Hematopoietic multipotent progenitor cell treated with erythropoietin and hydrocortisone succinate and interleukin-3 and kit ligand, for 17 days (in vitro differentiated cells): ENCODE measurements at places on chromosomes 5 and 9.

DNA sequence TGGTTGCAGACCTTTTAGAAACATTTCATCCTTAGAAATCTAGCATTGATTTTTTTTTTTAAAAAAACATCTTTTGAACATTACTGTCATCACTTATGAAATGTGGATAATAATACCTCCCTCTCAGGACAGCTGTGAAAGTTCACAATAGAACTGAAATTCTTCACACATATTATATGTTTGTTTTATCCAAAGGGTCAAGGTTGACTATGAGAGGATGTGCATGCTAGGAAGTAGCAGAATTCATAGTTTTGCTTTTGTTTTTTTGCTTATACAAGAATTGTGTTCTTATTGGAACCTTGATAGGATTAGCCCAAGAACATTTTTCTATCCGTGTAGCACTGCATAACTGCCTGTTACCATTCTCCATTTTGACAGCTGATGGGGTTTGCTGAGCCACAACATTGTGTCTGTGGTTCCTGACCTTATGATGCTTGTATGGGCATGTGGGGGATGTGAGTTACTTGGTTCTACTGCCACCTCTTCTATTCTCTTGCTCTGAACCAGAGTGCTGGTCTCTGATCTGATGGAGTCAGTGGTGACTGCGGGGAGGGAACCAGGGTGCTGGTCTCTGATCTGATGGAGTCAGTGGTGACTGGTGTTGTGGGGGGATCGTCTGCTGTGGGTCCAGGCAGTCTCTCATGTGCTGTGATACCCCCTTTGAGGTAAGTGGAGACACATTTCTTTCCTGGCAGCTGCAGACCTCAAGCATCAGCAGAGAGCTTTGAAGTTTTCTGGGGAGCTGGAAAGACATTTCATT is 27.1 kb upstream of the ACTBL2 start:
- no peak for DNase-seq

GRCh38 chr5:67038817-67039603 is 157.6 kb downstream of the CD180 start:
- DNase-seq, result no peak

DNA sequence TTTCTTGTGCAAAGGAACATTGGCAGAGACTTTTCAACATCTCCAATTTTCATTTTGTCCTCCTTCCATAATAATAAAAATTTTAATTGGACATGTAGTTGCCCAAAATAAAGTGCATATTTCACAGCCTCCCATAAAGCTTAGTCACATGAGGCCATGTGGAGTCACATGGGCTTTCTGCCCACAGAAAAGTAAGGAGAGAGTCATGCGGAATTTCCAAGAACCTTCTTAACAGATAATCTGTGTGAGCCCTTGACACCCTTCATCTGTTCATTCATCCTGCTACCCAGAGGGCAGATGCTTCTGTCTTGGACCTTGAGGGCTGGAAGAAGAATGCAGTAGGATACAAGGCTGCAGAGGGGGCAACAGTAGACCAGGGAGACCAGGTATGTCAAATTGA is 60.7 kb downstream of the APTX start:
- no peak for DNase-seq

DNA sequence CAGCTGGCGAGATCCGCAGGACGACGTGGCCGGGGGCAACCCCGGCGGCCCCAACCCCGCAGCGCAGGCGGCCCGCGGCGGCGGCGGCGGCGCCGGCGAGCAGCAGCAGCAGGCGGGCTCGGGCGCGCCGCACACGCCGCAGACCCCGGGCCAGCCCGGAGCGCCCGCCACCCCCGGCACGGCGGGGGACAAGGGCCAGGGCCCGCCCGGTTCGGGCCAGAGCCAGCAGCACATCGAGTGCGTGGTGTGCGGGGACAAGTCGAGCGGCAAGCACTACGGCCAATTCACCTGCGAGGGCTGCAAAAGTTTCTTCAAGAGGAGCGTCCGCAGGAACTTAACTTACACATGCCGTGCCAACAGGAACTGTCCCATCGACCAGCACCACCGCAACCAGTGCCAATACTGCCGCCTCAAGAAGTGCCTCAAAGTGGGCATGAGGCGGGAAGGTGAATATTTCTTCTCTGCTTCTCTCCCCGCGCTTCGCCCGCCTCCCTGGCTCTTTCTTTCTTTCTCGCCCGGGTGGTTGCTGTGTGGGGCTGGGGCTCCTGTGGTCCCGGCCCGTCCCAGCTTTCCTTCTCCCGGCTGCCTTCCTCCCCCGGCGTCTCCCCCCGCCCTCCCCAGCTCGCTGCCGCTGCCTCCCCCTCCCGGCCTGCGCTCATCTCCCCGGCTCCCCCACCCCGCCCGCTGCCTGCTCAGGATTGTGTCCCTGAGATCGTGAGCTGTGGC is 2.2 kb downstream of the NR2F1 start:
- DNase-seq, result no peak

DNA sequence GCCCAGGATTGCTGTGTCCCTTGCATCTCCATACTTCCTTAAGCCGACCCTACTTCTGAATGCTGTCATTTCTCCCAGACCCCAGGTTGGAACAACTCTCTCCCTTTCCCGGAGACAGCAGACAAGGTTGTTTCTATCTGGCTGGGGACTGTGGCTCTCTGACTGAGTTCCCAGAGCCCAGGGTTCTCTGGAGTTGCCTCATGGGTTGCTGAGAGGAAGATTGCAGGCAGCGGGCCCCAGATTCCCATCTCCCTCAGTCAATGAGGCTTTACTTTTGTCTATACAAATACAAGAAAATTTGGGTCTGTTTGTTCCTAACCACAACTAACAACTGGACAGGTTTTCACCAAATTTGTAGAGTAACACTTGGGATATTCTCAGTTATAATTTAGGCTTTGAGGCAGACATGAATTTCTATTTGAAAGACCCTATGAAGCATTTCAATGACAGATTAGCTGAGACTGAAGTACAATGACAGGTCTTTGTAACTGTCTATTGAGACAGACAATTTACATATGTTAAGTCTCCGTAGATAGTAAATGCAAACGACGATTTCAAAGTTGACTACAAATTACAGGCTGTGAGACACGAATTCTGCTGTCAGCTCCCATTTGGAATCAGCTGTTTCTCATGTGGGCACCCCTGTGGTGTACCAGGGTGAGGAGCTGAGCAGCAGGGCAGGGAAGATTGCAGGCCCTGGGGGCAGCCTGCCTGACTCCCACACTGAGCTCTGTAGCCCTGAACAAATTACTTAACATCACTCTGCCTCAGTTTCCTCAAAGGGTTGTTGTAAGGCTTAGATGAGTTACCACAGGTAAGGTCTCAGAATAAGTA is 107.5 kb downstream of the ATP10B start:
- DNase-seq, result no peak

DNA sequence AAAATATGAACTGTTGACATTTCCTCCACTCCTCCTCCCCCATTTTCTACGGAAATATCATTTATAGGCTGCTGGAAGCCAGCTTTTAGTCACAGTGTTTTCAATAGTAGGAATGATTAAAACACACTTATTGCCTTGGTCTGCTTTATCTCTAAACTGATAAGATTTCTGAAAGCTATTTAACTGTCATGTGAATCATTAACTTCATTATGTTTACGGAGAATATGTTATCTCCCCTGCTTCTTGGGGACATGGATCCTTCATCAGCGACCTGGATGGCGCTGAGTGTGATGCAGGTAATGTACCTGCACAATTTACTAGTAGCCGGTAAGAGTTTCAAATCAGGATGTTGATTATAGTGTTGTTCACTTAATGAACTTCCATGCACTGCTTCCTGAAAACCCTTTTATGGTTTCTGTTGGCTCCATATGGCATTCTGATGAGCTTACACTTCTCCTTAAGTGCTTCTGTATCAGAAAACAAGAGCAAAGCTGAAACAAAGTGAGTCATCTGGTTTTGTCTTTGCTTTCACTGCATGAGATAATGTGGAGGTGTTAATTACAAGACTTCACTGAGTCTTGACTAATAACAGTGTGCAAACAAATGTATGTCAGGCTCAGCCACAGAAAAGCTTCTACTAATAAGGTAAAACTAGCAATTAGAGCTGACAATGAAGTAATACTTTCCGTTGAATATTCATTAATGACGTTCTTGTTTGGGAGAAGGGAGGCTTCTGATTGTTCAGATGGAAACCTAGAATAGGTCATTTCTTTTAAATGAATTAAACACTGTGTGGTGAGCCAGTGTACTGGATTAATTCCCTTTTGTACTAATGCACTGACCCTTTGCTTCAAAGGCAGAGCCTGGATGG is 162.4 kb upstream of the ZNF608 start:
- no peak for DNase-seq

- DNase-seq, result no peak
These were observed 12.1 kb downstream of the PDCL start for GRCh38 chr9:122816163-122816867.

- DNase-seq, result no peak
These were observed 446.7 kb downstream of the IRX1 start for GRCh38 chr5:4042311-4042710.

DNA sequence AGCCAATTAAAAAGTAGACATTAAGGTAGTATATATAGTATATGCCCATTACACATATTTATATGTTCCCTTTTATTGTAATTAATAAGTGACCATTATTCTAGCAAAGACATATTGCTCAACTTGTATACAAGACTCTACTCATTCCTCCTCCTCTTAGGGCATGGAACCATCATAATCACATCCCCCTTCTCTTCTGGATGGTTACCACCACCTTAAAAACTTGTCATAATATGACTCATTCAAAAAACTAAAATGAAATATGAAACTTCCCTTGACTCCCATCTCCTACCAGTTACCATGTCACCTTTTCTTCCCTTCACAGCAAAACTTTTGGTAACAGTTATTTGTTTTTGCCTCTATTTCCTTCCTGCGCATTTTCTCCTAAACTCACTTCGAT is 438.7 kb downstream of the KDM4C start:
- no peak for DNase-seq

DNA sequence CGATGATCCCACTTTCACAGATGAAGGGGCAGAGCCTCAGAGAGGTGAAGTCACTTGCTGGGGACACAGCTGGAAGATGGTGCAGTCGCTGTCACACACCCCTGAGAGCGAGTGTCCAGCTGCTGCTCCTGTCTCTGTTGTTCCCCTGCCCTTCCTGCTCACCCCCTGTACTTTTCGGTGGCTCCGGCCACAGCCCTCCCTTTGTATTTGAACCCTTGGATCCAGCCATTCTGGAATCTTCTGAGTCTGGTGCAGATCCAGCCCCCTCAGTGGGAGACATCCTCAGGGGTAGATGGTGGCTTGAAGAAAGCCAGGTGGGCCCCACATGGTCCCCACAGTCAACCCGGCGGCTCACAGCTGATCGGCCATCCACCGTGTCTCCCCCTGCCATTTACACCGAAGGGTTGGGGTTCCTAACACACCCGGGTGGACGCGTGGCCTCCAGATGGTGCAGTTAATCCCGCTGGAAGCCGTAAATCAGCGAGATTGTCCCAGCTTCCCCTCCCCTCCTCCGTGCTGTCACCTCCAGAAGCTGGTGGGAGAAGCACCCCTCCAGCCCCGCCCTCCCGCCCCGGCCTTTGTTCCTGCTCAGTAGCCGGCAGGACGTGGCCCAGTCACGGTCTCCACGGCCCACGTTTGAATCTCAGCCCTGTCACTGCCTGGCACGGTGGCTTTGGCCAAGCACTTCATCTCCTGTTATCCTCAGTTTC is 204.8 kb downstream of the C9orf50 start:
- no peak for DNase-seq

DNA sequence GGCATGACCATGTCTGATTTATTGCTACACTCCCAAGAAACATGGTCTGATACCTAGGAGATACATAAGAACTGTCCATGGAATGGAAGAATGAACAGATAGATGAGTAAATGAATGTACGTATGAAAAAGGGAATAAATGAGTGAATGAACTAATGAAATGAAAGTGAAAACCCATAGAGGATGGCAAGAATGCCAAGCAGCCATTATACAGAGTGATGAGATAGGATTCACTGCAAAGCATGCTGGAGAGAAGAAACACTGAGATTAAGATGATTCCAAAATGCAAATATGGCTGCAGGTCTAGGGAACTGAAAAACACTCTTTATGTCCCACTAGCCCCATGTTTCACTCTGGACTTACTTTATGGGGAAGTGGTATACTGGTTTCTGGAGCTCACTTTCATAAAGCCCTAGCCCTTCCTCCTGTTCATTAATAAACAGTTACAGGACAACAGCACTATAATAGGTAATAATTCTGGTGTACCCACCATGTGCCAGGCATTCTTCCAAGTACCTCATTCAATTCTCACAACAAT is 170.3 kb upstream of the RAD23B start:
- no peak for DNase-seq

DNA sequence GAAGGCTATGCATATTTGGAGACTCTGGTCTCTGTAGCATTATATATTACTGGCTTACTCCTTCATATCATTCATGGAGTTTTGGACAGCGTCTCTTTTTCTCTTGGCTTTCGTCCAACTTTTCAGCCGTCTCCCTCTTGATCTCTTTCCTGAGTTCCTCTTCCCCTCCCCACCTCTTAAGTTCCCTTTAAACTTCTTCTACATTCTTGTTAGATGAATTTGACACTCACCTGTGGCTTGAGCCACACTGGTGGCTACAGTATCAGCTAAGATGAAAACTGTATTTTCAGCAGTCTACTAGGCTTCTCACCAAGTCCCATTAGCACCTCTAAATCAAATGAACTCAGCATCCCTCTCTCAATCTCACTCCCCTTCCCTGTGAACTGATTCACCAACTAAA is 128.1 kb downstream of the STARD4 start:
- no peak for DNase-seq

DNA sequence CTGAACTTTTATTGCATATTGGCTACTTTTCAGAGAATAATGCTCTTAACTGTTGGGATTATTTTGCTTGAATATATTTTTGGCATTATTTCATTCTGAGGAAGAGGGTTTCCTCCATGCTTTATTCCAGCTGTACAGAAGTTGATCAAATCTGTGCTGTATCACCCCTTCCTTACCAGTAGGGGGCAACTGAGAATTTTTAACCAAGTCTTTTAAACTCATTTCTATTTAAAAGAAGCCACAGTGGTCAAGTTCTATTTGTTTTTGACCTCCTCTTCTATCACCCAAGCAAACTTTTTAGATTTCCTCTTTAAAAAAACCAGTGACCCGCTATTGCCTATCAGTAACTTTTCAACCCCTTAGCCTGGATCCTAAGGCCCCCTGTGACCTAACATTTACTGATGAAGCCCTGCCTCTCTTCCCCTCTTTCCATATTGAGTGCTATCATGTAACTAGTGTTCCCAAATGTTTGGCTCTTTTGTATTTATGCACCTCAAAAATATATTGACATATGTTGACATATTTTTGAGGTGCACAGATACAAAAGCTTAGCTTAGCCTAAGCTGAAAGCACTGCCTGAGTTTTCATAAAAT is 80.6 kb downstream of the FBXO4 start:
- no peak for DNase-seq

DNA sequence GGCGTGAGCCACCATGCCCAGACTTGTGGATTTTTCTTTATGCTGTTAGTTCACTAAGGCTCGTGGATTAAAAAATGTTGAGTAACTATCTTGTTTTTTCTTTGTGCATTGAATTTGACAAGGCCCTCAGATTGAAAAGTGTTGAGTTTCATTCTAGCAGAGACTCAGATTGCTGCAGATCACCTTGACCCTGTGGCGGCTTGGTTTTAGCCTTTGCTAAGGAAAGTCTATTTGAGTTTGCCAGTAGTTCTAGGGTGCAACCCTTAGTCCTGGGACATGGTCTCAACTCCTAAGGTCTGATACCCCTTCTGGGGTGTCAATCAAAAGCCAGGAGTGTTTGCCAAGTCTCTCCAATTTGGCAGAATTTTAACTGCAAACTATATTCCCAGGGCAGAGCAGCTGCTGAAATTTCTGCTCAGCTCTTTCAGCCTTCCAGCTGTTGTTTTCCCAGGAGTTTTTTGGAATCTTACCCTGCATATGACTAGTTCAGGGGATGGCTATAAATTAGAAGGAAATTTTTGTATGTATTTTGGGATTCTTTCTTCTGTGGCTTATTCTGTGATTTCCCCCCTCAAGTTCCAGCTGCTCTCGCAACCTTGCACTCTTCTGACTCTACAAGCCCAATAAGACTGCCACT is 84.3 kb upstream of the HAND1 start:
- DNase-seq, result no peak
